Stimulated activated CD8-positive, alpha-beta memory T cell treated with anti-CD3 and anti-CD28 coated beads, Interleukin-15, amount 100 ng/mL, for 24 hours (primary cell): ENCODE measurements at places on chromosomes 4 and X.

DNA sequence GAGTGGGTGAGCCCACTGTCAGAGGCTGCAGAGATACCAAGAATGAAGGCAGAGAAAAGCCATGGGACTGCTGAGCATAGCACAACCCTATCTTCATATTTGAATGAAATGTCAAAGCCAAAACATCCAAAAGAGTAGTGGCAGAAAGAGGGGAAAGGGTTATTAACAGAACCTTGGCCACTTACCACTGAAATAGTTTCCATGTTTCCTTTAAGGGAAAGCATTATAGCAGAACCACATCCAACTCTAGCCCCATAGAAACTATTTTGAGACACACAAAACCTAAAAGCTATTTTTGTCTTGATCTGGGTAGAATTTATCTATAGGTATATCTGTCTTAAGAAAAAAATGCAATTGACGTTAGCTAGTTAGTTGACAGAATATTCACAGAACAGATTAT lies 140.1 kb downstream of the CBR4 start:
- DNase-seq: no peak

DNA sequence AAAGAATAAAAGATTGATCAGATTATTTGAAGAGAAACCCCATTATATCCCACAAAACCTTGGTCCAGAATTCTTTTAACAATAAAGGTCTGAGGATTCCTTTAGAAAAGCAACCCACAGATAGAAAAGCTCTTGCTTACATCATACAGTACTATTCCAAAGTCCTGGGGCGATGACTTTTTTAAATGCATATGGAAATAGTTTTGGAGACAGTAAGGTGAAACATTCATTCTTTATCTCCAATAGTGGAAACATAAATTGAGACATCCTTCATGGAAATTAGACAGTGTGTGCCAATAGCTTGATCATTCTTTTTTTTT lies 85.7 kb upstream of the UCP1 start:
- DNase-seq: no peak

- no peak for DNase-seq
Observed at GRCh38 chrX:14697451-14697850, 168.1 kb downstream of the GLRA2 start.

- no peak for DNase-seq
Observed at GRCh38 chr4:336099-336892, 1.3 kb upstream of the ZNF141 start.

- no peak for DNase-seq
Observed at GRCh38 chr4:7815562-7815961, 124.1 kb downstream of the AFAP1 start.

DNA sequence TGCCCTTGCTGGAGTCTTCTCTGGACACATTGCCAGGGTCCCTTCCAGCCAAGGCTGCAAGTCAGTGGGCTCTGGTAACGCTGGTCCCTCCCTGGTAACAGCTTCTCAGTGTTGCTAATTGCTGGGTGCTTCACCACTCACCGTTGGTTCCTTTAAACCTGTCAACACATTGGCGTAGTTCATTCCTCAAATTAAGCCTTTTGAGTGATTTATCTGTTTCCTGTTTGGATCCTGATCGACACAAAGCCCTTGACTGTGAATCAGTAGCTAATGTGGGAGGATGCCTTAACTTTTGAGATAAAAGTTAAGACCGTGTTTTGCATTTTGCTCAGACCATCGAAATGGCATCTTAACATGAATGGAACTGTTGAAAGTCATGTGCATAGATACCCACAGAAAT lies 125.9 kb downstream of the AMELX start:
- DNase-seq: no peak

GRCh38 chr4:133377286-133377685 lies 228.2 kb downstream of the PCDH10 start:
- no peak for DNase-seq

GRCh38 chr4:147535124-147535523 lies 54.2 kb downstream of the EDNRA start:
- no peak for DNase-seq

GRCh38 chr4:37889849-37890800 lies 759 bp upstream of the TBC1D1 start:
- DNase-seq: no peak

GRCh38 chr4:22522206-22522605 lies 6.3 kb upstream of the ADGRA3 start:
- no peak for DNase-seq

DNA sequence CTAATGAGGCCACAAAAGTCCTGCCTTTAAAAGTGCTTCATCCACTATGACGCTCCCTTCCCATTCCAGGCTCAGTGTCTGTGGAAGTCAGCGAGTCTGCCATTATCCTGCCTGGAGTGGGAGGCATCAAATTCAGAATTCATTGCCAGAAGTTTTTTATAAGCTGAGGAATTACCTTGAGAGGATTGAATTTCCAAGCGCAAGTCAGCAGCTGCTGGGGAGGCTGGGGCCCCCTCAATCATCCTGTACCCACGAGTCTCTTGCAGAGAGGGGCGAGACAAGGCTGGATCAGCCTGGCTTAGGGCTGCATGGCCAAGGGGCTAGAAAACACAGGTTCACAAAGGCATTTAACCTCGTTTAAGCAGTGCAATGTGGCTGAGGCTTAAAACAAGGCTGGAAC lies 170.5 kb upstream of the NOCT start:
- DNase-seq: no peak

DNA sequence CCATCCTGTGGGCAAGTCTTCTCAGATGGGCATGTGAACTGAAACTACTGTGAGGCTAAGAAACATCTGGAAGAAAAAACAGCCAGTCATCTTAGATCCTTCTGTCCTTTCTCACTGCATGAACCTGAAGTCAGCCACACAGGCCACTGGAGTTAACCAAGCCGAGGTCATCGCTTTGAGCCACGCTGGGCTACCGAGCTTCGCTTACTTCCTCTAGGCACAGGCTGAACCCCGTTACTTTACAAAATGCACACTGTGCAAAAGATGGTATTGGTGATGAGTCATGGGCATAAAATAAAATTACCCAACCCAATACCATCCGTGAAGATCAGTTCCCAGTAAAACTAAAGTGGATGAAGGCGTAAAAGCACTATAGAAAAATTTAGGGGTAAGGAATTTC lies 86.2 kb downstream of the MTMR1 start:
- DNase-seq: no peak

DNA sequence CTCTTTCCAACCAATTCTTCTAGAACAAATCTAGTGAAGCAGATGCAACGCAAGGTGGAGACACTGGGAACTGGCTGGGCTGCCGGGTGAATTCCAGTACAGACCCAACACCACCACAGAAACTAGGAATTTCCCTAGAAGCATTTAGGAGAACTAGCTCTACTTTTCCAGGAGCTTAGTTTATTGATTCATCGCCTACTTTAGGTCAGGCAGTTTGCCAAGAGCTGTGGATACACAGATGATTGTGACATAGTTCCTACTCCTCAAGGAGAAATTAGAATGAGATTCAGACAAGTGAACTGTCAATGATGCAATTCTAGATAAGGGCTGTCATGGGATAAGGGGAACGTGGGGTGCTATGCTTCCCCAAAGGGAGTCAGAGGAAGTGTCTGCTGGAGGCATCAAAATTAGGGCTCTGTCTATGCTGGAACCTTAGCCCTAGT lies 350.0 kb downstream of the CAMK2D start:
- DNase-seq: no peak

GRCh38 chr4:128275346-128275745 lies 12.3 kb downstream of the PGRMC2 start:
- no peak for DNase-seq
